ENCODE measurements at places on chromosomes 16 and 17.

- no peak for DNase-seq
Measured at GRCh38 chr16:17529982-17530760, 59.4 kb upstream of the XYLT1 start.

DNA sequence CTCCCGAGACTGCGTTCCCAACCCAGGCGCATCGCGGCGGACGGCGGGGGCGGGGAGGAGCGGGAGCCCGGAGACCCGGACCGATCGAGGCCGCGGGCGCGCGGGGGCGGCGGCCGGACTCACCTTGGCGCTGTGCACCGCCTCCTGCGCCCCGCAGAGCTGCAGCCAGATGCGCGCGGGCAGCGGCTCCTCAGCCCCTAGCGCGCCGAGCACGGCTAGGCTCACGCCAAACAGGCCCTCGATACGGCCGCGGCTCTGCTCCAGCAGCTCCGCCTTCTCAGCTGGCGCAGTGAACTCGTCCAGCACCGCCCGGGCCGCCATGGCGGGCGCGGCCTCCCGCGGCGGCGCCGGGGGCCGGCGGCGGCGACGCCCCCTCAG lies 339 bp downstream of the N4BP1 start:
- peak; percentile 68 for DNase-seq

DNA sequence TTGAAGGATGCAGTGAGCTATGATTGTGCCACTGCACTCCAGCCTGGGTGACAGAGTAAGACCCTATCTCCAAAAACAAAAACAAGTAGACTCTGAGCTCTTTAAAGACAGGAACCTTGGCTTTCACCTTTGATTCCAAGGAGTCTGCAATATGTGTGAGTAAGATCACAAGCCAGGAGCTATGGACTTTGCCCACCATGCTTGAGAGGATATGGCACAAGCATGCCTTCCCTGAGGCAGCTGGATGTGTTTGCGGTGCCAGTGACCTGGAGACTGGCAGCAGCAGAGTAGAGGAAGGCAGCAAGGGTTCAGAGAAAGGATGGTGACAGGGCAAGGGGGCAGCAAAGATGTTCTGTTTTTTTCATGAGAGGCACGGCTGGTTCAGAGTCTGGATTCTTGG lies 14.5 kb upstream of the PRKCA start:
- DNase-seq, result no peak

DNA sequence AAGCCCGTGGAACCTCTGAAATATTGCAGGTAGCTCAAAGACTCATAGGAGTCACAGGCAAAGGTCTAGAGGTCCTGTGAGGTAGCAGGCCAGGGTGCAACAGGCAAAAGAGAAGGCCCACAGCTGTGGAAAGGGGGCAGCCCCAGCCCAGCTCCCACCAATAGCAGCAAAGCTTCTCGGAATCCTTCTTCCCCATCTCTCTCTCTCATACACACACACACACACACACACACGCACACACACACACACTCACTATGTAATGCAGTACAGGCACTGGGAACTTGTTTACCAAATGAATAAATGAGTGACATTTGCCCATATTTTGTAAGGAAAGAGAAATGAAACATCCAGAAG lies 16.8 kb upstream of the SUPT4H1 start:
- no peak for DNase-seq

- DNase-seq, result no peak
Measured at GRCh38 chr17:18246880-18247612, 11.5 kb downstream of the FLII start.

DNA sequence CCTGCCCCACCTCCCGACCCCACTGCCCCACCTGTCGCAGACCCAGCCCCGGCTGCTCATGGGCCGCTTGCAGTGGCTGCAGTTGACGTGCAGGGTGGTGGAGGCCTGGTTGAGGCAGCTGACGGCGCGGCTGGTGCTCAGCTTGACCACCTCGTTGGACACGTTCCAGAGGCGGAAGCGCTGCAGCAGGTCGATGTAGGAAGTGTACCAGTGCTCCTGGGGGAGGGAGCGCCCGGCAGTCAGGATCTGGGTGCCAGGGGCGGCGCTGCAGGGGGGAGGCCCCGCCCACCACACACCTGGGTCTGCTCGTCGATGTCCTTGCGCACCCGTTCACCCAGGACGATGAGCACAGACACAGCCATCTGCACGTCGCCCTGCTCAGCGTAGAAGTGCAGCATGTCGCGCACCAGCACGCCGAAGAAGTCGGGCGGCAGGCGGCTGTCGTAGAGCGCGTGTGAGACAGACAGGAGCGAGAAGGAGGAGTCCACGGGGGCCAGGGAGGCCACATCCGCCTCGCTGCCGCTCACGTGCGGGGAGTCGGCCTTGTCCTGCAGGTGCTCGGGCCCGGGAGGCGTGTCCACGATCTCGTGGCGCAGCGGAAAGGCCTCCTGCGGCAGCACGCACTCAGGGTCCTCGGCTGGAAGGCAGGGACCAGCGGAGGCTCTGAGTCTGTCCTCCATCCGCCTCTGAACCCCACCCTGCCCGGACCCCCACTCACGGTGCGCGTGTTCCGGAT lies 995 bp upstream of the JMJD8 start:
- DNase-seq, result peak; percentile 67

GRCh38 chr17:51499897-51500296 lies 239.6 kb downstream of the UTP18 start:
- no peak for DNase-seq

Measured in right lobe of liver (tissue), 6 donors.